ENCODE measurements at places on chromosomes 7 and 10. TPM values are rescaled to one million over a fixed set of nuclear protein-coding genes. Genes with fewer than 3 reads are reported as not detected.

Gene GIMAP5
- 19.3 TPM for total RNA-seq

Gene GNAI1
- 50.9 TPM for total RNA-seq

Gene DIP2C
- 67.9 TPM for total RNA-seq

- no peaks in the 10 kb centered on the region for H3K36me3 ChIP-seq
- no peaks in the 10 kb centered on the region for H3K4me1 ChIP-seq
- H3K4me3 ChIP-seq: no peak overlapping the region
- H3K27ac ChIP-seq: no peak overlapping the region
Measured at GRCh38 chr10:131077031-131077430, 234.5 kb downstream of the TCERG1L start.

GRCh38 chr7:133361806-133362205 is 108.9 kb downstream of the EXOC4 start:
- DNase-seq: no peak
- H3K27me3 ChIP-seq: no peaks in the 10 kb centered on the region
- no peak overlapping the region for H3K4me3 ChIP-seq
- H3K4me1 ChIP-seq: peaks cover 49% of the 10 kb centered on the region

- no peak for DNase-seq
- H3K27me3 ChIP-seq: no peaks in the 10 kb centered on the region
- no peaks in the 10 kb centered on the region for H3K4me1 ChIP-seq
- H3K27ac ChIP-seq: no peak overlapping the region
Measured at GRCh38 chr7:147774461-147774860, 816.1 kb upstream of the C7orf33 start.

DNA sequence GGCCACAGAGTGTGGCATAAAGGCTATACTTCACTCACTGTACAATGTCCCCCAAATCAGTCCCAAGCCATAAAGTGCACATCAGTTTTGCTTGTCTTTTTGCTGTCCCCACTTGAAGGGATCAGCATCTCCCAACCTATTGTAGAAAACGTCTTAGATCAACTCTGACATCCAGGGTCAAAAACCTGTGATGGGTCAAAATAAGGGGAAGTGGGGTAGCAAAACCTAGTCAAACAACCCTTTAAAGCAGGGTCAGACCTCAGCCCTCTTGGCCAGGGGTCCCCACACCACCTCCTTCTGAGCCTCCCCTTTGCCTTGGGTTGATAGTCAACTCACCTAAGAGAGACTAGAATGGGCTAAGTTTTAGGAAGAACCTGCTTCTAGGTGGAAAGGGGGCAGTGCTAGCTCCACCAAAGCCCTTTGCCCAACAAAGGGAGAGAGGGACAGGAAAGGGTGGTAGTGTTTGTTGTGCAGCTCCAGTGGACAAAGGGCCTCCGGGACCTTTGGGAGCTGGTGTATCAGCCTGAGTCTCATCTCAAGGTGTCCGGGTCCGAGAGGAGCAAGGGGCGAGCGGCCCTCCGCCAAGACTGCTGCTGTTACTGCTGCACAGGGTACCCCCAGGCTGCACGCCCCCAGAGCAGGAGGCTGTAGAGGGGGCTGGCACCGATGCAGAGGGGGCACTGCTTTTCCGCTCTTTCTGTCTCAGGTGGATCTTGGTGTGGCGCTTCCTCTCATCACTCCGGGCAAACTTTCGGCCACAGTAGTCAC is 3.3 kb downstream of the EGR2 start:
- peaks cover 32% of the 10 kb centered on the region for H3K4me1 ChIP-seq
- H3K4me3 ChIP-seq: no peak overlapping the region
- no peak for DNase-seq
- peaks cover 6% of the 10 kb centered on the region for H3K27me3 ChIP-seq

DNA sequence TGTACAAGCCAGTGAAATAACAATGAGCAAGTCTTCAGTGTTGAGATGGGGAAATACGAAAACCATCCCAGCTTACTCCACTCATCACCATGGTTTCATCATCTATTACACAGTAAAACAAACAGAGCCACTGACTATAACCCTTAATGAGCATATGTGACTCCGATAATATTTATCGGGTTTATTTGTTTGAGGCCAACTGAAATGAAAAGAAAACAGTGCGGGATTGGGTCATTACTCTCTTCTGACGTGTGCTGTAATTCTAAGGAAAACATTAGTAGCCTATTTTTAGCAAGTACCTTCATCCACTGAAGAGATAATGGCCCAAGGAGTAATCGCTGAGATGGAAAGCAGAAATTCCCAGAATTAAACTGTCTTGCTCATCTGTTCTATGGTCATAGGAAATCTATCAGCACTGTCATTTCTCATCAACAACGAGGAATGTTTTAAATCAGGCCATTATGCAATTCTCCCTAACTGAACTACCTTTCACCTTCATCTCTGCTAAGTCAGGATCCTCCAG is 716.5 kb downstream of the INHBA start:
- no peak overlapping the region for H3K27ac ChIP-seq
- H3K27me3 ChIP-seq: no peaks in the 10 kb centered on the region
- H3K36me3 ChIP-seq: no peaks in the 10 kb centered on the region
- no peak overlapping the region for H3K4me3 ChIP-seq
- no peak for DNase-seq

- no peaks in the 10 kb centered on the region for H3K4me1 ChIP-seq
- H3K27ac ChIP-seq: no peak overlapping the region
- no peaks in the 10 kb centered on the region for H3K36me3 ChIP-seq
- H3K27me3 ChIP-seq: no peaks in the 10 kb centered on the region
- no peak for DNase-seq
Measured at GRCh38 chr10:26543567-26544306, 105.6 kb downstream of the APBB1IP start.

GRCh38 chr7:154096-154799 is 38.1 kb upstream of the FAM20C start:
- no peaks in the 10 kb centered on the region for H3K27me3 ChIP-seq
- peaks cover 7% of the 10 kb centered on the region for H3K4me1 ChIP-seq
- H3K36me3 ChIP-seq: no peaks in the 10 kb centered on the region
- H3K4me3 ChIP-seq: no peak overlapping the region

DNA sequence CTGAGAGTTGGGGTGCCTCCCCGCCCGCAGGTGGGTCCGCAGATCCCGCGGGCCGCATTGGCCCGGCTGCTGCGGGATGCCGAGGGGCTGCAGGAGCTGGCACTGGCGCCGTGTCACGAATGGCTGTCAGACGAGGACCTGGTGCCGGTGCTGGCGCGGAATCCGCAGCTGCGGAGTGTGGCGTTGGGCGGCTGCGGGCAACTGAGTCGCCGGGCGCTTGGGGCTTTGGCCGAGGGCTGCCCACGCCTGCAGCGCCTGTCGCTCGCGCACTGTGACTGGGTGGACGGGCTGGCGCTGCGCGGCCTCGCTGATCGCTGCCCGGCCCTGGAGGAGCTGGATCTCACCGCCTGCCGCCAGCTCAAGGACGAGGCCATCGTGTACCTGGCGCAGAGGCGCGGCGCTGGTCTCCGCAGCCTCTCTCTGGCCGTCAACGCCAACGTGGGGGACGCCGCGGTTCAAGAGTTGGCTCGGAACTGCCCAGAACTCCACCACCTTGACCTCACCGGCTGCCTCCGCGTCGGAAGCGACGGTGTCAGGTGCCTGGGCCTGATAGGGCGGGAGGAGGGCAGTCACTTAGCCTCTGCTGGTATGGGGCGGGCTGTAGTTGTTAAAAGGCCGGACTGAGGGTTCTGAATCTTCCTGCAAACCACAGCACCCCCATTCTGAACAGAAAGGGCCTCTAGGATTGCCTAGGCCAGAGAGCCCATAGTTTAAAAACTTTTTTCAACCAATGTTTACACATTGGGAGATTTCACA is 1.3 kb downstream of the FBXL15 start:
- peaks cover 24% of the 10 kb centered on the region for H3K36me3 ChIP-seq
- H3K4me3 ChIP-seq: peak overlapping the region; percentile 89
- DNase-seq: peak; percentile 73

Measured in sigmoid colon (tissue), 7 donors.